ENCODE measurements at places on chromosomes 3 and 15. TPM values are rescaled to one million over a fixed set of nuclear protein-coding genes. Genes with fewer than 3 reads are reported as not detected.

Gene GOLGA6D
- not detected for total RNA-seq

Gene SGO1
- total RNA-seq: 0.38 TPM

Gene GRIP2
- total RNA-seq: 67.8 TPM

Gene CD200R1
- 0.51 TPM for total RNA-seq

Gene ACSBG1
- total RNA-seq: not detected

Gene ROPN1
- not detected for total RNA-seq

GRCh38 chr3:167918008-167918596, 177.6 kb downstream of the GOLIM4 start:
- no peak for DNase-seq

GRCh38 chr3:143888846-143889245, 40.6 kb upstream of the SLC9A9 start:
- no peak for DNase-seq

GRCh38 chr3:179861292-179861691, 175.4 kb downstream of the PEX5L start:
- DNase-seq: no peak

- no peak for DNase-seq
Measured at GRCh38 chr3:18369551-18370185, 55.5 kb downstream of the SATB1 start.

GRCh38 chr15:35281515-35281914, 196.4 kb upstream of the NANOGP8 start:
- no peak for DNase-seq

DNA sequence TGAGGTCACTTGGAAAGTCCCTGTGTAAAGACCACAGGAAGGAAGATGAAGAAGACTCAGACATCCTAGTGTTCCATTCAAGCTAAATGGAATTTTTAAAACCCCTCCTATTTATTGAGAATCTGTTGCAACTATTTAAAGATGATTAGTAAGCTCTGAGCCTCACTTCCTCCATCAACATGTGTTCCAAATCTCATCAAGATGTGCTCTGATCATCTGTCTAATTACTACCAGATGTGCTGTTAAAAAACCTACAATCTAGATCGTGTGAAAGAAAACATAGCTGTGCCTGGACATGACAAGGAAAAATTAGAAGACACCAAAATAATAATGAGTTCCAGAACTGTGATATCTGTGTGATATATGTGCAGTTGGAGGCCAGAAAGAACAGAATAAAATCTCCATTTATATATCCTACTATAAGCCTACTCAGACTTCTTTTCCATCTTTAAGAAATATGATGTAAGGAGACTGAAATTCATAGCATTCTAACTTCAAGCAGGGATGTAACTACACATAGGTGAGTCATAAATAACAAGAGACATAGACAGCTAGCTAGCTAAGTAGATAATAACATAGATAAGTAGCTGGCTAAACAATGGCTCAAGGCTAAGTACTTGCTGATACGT, 7.8 kb downstream of the XPC start:
- no peak for DNase-seq

- peak; percentile 49 for DNase-seq
Measured at GRCh38 chr15:73969151-73969759, 22.8 kb downstream of the STOML1 start.

- DNase-seq: no peak
Measured at GRCh38 chr3:72960812-72961518, 35.6 kb upstream of the PPP4R2 start.

- no peak for DNase-seq
Measured at GRCh38 chr15:75356517-75356916, 9.7 kb downstream of the NEIL1 start.

DNA sequence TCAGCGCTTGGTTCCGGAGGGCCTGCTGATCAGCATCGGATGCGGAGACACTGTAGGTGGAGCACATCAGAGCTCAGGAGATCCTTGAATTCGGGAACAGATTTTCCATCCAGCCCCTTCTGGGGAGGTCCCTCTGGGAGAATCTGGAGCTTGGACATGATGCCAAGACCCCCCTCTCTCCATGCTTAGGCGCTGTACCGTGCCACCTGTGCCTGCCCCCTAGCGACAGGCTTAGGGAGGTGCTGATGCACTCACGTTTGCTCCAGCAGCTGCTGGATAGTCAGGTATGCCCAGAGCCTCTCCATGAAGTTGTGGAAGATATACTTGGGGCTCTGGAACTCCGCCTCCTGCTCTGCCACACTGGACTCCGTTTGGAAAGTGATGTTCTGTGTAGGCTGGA, 9.7 kb downstream of the ITIH4 start:
- no peak for DNase-seq

DNA sequence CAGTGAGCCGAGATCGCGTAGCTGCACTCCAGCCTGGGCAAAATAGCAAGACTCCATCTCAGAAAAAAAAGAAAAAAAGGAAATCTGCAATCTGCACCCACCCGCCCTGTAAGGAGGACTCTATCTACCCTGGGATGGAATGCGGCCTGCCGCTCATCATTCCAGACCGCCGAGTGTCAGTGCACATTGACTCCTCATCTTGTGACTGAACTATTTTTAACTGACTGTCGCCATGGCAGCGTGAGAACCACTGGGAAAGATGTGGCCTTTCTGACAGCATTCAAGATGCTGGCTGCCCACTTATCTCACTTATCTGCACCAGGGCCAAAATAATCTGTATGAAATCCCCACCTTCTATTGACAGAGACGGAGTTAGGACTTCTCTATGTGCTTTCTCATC, 38.8 kb upstream of the ANKRD34C start:
- peak; percentile 84 for DNase-seq

DNA sequence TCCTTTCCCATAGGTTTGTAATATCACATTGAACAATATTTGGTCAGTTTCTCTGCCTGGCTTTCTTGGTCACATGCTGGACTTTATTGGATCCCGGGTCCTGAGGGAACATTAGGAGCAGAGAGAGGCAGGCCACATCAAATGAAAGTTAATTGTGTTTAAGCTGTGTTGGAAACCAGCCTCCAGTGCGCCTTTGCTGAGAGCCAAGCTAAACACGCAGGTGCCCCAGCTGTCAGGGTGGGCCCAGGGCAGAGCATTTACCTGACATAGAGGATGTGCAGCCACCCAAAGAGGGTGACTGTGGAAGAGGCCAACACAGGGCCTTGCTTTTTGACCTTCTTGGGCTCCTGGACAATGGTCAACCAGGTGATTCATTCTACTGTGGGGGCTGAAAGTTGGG, 149.3 kb downstream of the EBLN2 start:
- DNase-seq: no peak

DNA sequence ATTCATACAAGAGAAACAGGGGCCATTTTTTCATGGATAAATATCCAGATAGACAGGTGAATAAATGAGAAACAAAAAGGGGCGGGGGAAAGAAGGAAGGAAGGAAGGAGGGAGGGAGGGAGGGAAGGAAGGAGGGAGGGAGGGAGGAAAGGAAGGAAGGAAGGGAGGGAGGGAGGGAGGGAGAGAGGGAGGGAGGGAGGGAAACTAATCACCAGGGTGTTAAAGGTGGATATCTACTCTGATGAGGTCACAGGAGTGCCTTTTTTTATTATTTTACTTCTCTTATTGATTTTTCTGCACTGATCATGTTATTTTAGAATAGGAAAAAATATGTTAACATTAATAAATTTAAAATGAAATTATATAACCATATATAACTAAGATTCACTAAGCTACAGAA, 10.4 kb upstream of the VEPH1 start:
- no peak for DNase-seq

- DNase-seq: no peak
Measured at GRCh38 chr3:45796902-45797637, 734 bp upstream of the SLC6A20 start.

DNA sequence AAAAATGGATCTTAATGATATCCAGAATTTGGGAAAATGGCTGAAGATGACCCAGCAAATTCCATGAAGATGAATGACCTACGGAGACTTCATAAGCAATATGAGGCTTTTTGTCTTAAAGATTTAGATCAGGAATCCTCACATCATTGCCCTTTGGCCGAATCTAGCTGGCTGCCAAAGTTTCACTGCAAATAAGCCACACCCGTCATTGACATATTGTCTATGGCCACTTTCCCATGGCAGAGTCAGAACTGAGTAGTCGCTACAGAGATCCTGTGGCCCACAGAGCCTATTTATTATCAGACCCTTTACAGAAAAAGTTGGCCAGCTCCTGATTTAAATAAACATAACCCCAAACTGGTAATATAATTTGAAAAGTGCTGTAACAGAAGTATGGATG, 307.4 kb upstream of the RARB start:
- DNase-seq: no peak

Measured in cardiac septum (tissue), 1 donor.